ENCODE measurements at places on chromosomes 6 and 20.

DNA sequence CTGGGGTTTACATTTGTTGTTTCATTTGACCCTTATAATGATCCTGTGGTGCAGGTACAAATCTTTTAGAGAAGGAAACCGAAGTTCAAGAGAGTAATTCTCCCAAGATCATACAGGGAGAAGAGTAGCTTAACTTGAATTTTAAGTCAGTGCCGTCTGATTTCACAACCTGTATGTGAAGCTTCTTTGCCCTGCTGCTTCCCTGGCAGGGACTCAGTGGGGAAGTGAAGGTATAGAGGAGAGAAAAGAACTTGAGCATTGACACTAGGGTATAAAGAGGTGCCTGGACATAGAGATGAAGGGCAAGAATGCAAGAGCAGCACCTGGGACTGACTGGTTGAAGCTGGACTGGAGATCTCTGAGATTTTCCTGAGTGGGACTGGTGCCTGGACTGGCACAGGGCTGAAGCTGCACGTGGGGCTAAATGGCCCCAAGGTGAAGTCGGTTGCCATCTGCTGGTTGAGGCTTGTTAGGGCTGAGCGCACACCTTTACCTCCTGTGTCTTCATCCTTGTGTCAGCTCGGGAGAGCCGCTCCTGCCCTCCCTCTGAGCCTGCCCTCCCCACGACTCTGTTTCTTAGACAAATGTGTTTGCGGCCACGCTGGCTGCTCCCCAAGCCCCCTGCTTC, 41.8 kb downstream of the FARS2 start:
- DNase-seq, result no peak

GRCh38 chr6:17914651-17915050, 72.8 kb downstream of the KIF13A start:
- no peak for DNase-seq

DNA sequence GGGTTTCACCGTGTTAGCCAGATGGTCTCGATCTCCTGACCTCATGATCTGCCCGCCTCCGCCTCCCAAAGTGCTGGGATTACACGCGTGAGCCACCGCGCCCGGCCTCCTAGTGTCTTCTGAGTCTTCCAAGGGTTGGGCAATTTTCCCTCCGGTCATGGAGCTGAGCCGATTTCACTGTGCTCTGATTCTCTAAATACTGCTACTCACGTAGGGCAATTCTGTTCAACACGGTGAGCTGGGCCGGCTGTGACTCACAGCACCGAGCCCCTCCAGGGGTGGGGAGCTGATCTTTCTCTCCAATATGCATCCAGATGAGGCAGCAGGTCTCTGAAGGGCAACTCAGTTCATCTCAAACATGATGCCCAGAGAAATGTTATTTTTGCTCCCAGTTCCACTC, 71.6 kb upstream of the CD93 start:
- DNase-seq, result no peak

DNA sequence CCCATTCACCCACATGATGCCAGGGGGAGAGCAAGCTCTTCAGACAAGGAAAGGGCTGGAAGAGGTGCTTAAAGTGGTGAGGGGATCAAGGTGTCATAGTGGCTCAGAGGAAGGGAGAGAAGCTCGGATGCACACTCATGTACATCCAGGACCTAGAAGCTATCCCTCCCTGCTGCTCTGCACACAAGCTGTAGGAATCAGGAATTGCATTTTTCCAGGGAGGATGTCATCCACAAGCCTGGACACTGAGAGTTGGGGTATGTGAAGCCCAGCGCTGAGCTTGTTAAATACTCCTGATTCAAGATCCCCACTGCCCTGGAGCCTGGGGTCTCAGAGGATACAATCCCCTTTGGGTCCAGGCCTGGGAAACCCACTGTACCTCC, 85.8 kb upstream of the CCDC167 start:
- DNase-seq, result no peak

DNA sequence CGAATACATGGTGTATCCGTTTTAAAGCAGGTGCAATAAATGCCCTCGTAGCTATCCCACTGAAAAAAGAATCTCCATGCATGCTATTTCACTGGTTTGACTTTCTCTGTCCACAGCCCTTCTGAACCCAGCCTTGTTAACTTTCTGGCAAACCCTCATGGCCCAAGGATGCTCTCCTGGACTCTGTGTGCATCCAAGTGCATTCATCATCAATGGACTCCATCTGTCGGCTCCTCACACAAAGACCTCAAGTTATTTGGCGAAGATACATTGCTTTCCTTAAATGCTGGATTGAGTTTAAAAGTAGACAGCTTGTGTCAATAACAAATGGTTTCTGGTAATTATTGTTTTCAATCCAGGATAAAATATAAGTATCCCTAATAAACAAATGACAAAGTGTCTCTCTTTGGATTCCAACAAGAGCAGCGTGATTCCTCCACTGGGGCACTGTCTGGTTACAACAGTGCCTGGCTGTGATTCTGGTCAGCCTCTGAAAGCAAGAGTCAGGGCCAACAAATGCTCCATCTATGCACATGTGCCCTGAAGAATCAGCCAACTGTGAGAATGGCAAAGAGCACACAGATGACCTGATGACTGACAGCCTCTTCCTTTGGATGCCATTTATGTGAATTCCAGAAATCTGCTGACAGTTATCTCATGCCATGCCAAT, 55.7 kb downstream of the FYN start:
- no peak for DNase-seq

DNA sequence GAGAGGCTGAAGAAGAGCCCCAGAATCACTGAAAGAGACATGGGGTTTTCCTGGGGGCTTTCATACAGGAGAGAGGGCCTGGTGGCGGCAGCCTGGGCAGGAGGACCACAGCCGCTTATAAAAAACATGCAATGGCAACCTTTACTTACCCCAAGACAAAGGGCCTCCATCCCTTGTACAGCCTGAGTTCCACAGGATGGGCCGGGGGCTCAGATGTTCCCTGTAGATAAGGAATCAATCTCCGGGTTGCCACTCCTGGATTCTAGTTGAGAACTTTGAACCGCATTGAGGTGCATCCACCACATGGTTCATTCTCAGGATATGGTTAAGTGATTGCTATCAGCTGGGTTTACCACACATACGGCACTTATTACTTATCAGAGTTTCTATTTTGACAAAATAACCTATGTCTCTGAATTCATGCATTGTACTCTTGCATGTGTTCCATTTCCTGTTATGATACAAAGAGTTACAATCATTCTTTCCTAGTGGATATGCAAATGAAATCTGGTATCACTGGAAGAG, 677.6 kb downstream of the KIF16B start:
- DNase-seq, result no peak

- DNase-seq, result no peak
Observed at GRCh38 chr6:142698751-142699150, 246.2 kb downstream of the HIVEP2 start.

DNA sequence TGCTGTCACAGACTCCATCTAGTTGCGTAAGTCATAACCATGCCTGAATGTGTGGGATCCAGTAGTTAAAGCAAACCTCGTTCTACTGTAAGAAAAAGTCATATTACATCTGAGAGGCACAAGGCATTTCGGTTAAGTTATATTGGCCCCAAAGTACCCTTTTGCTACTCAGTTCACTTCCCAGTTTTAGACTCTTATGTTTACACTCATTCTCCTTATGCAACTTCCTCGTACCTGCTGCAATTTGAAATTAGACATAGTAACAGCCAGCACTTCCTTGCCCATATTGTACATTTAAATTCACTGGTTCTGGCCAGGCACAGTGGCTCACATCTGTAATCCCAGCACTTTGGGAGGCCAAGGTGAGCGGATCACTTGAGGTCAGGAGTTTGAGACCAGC, 37.0 kb downstream of the PEX7 start:
- no peak for DNase-seq

DNA sequence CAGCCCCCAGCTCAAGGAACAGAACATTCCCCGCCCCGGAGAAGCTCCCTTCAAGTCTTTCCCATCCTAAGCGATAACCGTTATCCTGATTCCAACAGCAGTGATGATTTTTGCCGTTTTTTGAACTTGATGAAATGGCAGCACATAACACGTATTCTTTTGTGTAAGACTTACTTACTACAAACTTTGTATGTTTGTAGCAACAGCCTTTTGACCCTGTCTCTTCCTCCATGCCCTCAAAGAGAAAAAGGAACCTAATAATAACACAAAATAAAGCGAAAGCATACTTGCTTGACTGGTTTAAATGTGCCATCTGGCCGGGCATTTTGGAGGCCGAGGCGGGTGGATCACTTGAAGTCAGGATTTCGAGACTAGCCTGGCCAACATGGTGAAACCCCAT, 26.4 kb upstream of the SLC9A8 start:
- DNase-seq, result no peak

- DNase-seq, result no peak
Observed at GRCh38 chr20:3553663-3554062, 82.8 kb downstream of the ATRN start.

DNA sequence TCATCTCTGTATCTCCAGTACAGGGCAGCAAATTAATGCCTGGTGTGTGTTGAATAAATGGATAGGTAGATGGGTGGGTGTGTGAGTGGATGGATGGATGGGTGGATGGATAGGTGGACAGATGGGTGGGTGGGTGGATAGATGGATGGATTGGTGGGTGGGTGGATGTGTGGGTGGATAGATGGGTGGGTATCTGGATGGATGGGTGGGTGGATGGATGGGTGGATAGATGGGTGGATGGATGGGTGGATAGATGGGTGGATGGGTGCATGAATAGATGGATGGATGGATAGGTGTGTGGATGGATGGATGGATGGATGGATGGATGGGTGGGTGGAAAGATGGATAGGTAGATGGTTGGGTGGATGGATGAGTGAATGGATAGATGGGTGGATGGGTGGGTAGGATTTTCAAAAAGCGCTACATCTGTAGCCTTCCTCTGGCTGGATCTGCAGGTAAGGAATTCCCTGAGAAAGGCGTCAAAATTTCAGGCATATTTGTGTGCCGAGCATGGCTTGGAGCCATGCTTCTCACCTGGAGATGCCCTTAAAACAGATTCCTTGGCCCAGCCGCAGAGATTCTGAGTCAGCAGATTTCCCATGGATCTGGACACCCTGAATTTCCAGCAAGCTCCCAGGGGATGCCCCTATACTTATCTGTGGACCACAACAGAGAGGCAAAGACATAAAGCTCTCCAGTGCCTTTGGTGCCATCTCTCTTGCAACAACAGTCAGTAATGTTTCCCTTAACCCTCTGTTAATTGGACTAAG, 177.6 kb downstream of the CDH4 start:
- no peak for DNase-seq

- no peak for DNase-seq
Observed at GRCh38 chr20:23145281-23145700, 59.2 kb upstream of the CD93 start.

Data from A172 (cell line).